ENCODE measurements at places on chromosomes 7 and 10.

- DNase-seq, result no peak
Measured at GRCh38 chr10:78750418-78750817, 318.3 kb upstream of the ZMIZ1 start.

- no peak for DNase-seq
Measured at GRCh38 chr10:77452952-77453564, 184.6 kb downstream of the KCNMA1 start.

GRCh38 chr10:100522107-100522801 is 2.6 kb upstream of the SEC31B start:
- DNase-seq, result no peak

GRCh38 chr7:115066050-115066449 is 144.2 kb downstream of the MDFIC start:
- no peak for DNase-seq

DNA sequence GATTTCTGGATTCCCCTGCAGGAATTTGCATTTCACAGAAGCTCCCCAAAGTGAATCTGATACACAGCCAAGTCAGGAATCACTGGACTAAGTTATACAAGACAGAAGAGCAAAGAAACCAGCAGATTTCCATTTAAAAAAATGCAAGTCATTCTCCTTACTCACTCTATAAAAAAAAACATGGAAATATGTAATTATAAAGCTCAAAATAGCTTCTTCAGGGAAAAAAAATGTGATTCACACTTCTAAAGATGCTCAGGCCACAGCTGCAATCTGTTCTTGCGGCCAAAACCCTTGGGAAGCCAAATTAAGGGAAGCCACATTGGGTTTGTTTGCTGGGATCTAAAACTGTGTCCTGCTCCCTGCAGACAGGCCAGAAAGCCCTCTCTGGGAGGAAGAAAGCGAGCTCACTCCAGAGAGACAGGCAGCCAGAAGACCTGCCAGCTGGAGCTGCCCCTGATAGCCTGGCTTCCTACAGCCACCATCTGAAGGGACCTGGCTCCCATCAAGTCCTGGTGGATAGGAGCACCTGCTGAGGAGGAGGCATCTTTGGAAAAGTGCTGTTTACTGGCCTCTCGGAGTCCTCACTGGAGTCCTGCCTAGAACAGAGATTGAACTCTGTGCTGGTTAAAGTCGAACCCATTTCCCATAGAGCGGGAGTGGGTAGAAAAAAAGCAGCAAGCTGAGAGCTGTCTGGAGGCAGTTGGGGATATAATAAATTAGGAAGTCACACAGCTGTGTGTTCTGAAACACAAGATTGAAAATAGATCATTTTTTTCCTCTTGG is 359.2 kb upstream of the AOAH start:
- DNase-seq, result no peak

DNA sequence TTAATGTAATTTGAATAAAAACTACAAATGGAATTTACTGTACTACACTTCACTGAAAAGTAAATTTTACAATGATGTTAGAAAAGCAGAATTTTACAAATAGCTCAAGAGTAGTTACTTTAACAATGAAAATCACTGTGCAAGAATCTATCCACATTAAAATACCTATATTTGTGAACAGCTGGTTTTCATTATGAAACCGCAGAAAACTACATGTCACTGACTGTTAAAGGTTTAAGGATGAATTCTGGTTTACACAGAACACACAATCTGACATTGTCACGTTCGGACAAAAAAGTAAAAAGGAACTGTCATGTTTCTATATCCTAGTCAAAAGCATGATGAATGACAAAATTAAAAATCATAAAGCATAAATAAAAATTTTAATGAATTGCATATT is 415.3 kb upstream of the PRKCQ start:
- DNase-seq, result no peak

GRCh38 chr7:30596014-30596641 is 1.4 kb downstream of the GARS1 start:
- peak; percentile 30 for DNase-seq

- DNase-seq, result no peak
Measured at GRCh38 chr10:44312401-44312800, 72.5 kb downstream of the CXCL12 start.

All from NCI-H2171 (cell line).